ENCODE measurements at places on chromosomes 5 and 9. TPM values are rescaled to one million over a fixed set of nuclear protein-coding genes. Genes with fewer than 3 reads are reported as not detected.
A peak's percentile ranks its signal among the peaks of the same experiment; 100 is the strongest.

- DNase-seq: no peak
These were observed 154.7 kb downstream of the FAM114A2 start for GRCh38 chr5:153883854-153884611.

GRCh38 chr5:16992444-16992843 is 56.4 kb upstream of the MYO10 start:
- DNase-seq: no peak

- peak; percentile 53 for DNase-seq
These were observed 27.0 kb upstream of the ERGIC1 start for GRCh38 chr5:172806897-172807672.

DNA sequence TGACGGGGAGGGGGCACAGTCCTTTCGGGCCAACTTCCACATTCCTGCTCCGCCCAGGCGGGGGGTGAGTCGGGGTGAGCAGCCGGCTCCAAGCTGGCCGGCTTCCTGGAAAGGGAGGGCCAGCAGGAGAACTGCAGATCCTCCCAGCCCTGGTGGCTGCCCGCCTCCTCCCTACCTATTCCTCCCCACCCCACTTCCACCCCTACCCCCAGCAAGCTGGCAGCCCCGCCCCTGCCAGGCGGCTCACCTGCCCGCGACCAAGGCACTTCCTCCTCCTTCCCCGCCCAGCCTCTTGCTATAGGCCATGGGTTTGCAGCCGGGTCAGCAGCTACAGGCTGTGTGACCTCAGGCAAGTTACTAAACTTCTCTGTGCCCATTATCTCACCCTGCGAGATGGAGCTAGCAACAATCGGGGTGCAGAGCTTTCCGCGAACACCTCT is 5.6 kb upstream of the IRF1 start:
- DNase-seq: peak; percentile 71

DNA sequence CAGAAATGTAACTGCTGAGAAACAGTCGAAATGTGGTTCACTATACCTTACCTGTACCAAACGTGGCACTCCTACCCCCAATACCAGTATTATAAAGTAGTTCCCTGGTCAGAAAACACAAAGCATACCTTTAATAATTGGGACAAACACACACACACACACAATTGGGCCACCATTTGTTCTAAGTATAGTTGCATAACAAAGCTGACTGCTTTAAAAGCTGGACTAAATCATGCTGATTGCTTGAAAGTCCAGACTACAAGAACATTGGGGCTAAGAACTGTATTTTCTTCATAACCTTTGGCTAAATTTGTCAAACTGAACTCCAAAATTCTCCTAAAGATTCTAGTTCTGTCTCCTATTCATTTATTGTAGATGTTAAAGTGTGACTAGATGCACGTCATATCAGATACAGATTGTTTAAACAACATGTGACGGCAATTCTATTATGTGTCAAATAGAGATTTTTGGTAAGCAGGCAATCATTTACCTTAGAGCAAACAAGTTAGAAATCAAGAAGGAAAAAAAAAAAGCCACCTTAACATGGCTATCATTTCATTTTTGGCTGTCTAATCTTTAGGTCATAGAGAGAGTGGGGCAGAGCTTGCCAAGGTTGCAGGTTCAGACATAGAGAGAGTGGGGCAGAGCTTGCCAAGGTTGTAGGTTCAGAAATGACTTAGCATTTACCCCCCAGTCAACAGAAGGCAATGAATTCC is 265.1 kb downstream of the ARL15 start:
- DNase-seq: no peak

GRCh38 chr5:163631856-163632255 is 126.4 kb downstream of the MAT2B start:
- DNase-seq: no peak

DNA sequence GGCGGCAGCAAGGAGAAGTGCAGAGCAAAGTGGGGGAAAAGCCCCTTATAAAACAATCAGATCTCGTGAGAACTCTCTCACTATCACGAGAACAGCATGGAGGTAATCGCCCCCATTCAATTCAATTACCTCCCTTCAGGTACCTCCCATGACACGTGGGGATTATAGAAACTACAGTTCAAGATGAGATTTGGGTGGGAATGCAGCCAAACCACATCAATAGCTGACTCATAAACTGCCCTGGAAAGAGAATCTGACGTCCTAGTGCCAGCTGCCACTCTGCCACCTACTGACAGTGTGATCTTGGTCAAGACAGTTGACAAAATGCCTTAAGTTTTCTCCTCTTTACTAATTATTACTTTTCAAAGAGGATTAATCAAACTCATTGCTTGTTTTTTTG is 128.3 kb downstream of the GPBP1 start:
- peak; percentile 42 for DNase-seq

GRCh38 chr5:5419291-5420210 is 2.9 kb upstream of the ICE1 start:
- DNase-seq: no peak

DNA sequence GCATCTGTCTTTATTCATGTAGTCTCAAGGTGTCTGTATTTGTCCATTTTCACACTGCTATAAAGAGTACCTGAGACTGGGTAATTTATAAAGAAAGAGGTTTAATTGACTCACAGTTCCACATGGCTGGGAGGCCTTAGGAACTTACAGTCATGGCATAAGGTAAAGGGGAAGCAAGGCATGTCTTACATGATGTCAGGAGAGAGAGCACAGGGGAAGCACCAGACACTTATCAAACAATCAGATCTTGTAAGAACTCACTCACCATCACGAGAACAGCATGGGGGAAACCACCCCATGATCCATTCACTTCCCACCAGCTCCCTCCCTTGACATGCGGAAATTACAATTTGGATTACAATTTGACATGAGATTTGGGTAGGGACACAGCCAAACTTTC is 44.2 kb downstream of the NLN start:
- no peak for DNase-seq

GRCh38 chr5:94670726-94671125 is 52.3 kb downstream of the SLF1 start:
- no peak for DNase-seq

GRCh38 chr9:9920425-9921060 is 692.3 kb downstream of the PTPRD start:
- DNase-seq: no peak

- no peak for DNase-seq
These were observed 159.6 kb downstream of the NXNL2 start for GRCh38 chr9:88694625-88695024.

The ARHGEF28 gene
- total RNA-seq: 0.27 TPM

The RUFY1 gene
- 38.2 TPM for total RNA-seq

The CCNJL gene
- total RNA-seq: 0.54 TPM
